ENCODE measurements at places on chromosomes 16 and 17.

GRCh38 chr17:81039096-81039495 is 4.1 kb downstream of the BAIAP2 start:
- no peak for DNase-seq

- peak; percentile 75 for DNase-seq
These were observed 42.5 kb upstream of the KSR1 start for GRCh38 chr17:27413792-27414191.

DNA sequence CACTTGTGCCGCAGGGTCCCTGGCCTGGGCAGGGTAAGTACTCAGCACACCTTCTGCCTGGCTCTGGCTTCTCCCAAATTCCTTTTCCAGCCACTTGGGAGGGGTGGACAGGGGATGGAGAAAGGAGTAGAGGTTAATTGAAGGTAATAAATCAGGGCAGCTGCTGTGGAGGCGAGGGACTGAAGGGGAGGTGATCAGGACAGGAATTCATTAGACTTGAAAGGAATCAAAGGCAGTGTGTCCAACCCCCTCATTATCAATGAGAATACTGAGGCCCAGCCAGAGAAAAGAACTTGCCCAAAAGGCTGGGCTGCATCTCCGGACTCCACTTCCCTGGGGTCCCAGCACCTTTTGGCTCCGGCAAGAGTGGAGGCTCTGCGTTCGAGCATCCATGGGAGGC is 2.4 kb downstream of the SOST start:
- DNase-seq = no peak

DNA sequence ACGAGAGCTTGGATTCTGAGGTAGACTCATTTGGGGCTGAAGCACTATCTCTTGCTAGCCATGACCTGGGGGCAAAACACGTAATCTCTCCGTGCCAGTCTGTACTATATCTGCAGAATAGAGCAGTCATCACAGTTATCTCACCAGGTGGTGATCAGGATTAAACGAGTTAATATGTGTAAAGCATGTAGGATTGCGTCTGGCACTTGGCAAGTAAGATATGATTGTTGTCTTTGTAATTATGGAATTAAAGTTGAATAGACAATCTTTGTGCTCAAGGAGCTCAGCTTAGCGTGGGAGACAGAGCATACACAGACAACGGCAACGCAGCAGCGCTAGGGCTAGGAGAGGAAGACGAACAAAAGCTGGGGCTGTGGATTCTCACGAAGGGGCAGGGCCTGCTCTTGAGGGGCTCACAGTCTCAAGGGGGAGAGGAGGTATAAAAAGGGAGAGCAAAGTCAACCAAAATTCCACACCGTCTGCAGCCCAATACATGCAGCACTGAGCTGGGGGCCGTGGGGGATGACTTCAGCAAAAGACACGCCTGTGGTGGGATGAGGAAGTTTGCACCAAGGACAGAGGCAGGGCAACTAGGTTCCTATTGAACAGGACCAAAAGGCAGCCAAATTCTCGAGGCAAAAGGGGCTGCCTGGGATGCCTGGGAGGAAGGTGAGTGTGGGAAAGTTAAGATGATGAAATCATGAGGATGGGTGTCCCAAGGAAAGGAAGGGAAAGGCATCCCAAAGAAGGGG is 68.6 kb downstream of the SDK2 start:
- no peak for DNase-seq

DNA sequence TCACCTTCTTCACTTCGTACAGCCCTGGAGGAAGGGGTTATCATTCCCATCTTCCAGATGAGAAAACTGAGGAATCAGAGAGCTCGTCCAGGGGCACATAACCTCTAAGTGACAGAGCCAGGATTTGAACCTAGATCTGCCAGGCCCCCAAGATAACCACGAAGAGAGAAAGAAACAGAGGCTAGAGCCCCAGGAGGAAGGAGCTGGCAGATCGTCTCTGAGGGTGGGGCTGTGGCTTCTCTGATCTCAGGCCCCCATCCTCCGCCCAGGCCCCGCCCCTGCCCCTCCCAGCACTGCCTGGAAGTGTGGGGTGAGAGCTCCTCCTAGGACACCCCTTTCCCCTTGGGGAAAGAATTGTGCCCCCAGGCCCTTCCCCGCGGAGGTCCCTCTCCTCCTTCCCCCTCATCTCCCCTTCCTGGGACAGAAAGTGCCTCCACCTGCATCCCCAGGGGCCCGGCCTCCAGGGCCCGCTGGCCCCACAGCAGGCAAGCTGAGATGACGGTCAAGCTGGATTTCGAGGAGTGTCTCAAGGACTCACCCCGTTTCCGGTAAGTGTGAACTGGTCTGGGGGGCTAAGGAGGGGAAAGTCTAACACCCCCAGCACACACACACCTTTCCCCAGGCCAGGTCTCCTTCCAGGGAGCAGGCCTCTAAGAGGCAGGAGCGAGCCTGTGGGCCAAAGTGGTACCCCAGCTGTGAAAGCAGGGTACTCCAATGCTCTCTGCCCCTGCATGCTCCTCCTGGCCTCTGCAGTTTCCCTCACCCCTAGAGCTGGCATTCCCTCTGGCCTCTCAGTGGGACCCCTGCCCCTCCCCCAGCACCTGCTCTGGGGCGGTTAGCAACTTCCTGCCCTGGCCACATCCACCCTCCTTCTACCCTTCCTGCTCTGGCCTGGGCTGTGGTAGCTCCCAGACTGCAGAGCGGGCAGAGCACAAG is at the start of gene ACAP1:
ACAP1 (plus strand) TSS at position 290 of the 936 bp plus-strand sequence; CDS start at position 496, 206 bp downstream.
- DNase-seq = peak; percentile 22

DNA sequence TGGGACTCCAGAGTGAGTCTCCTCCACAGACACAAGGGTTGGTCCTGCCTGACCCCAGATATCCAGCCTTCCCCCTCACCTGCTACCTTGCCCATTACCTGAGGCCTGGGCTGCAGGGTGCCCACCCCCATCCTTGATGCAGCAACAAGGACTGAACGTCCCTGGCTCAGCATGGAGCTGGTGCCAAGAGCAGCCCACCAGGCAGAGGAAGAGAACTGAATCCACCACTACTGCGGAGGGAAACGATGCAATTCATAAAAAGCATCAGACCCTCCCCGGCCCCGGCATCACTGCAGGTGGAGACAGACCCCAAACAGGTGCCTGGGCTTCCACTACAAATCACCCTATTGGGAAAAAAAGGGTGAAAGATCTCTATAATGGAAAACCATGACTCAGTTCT is 131.0 kb upstream of the TNRC6C start:
- no peak for DNase-seq

GRCh38 chr16:88722784-88723506 is 16.6 kb downstream of the CTU2 start:
- no peak for DNase-seq

GRCh38 chr17:19978209-19978802 is 678 bp upstream of the AKAP10 start:
- peak; percentile 80 for DNase-seq

DNA sequence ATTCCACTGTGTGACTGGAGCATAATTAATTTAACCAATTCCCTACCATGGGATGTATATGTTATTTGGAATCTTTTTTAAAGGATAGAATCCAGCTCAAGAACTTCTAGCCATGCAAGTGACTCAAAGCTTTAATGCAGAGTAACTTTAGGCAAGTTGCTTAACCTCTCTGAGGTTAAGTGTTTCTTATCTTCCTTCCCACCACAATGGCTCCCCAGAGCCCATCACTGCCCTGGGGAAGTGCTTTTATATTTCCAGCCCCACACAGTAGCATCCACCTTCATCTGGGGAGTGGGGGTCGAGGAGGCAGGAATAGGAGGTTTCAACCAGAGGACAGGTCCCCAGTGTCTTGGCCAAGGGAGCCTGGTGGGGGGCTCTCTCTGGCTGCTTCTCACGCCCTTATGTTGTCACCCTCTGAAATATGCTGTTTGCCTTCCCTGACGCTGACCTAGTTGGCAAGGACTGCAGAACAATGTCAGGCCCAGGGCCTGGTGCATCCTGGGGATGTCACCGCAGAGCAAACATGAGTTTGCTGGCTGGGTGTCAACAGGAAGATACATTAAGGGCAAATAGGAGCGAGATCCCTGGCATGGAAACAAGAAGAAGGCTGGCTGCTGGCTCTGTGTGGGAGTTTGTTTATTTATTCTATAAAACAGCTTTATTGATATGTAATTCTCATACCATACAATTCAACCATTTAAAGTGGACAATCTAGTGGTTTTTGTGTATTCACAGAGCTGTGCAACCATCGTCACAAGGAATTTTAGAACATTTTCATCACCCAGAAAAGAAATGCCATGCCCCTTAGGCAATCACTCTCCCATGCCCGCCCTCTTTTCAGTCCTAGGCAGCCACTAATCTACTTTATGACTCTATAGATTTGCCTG is 46.6 kb upstream of the WSB1 start:
- peak; percentile 37 for DNase-seq

- DNase-seq = no peak
These were observed 7.5 kb upstream of the SNTB2 start for GRCh38 chr16:69179328-69180010.

- no peak for DNase-seq
These were observed 224.3 kb upstream of the EEF2KMT start for GRCh38 chr16:5321930-5322329.

DNA sequence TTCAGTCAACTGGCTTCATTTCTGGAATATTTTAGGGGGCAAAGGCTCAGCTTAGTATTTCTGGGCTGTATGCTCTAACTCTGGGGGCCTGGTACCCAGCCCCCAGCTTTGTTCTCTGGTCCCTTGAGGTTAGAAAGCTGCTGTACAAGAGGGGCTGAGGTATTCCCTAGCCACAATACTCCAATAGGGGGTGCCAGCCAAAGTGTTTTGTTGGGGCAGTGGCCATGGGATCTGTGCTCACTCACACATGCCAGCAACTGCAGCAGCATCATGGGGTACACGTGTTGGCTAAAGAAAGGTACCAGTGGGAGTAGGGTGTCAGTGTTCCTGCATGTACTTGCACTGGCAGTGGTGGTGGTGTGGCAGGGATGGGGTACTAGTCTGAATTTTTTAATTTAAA is 257.3 kb downstream of the CA10 start:
- DNase-seq = no peak

DNA sequence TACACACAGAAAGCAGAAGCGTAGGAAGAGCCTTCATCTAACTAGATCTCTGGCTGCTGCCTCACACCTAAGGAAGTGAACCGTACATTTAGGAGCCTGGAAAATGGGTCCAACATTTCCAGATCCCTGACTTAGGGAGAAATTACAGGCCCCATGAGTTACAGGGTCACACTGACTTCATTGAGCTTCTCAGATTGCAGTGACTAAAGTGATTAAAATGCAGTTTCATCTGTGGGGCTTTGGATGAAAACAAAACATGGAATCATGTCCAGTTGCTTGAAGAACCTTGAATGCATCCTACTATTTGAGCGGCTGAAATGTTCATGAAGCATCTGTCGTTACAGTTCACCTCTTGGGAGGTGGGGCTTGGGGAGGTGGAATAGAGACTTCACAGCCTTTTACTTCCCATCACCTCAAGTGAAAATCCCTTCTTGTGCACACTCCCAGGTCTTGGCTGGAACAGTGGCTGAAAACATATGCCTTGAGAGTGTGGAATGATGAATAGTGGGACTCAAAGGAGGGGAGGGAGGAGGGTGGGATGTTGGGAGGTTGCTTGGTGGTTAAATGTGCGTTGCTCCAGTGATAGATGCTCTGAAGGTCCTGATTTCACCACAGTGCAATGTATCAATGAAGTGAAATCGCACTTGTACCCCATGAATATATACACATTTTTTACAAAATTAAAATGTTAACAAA is 19.7 kb downstream of the TEKT3 start:
- DNase-seq = no peak

- no peak for DNase-seq
These were observed 4.9 kb downstream of the TBX2 start for GRCh38 chr17:61404663-61404912.

DNA sequence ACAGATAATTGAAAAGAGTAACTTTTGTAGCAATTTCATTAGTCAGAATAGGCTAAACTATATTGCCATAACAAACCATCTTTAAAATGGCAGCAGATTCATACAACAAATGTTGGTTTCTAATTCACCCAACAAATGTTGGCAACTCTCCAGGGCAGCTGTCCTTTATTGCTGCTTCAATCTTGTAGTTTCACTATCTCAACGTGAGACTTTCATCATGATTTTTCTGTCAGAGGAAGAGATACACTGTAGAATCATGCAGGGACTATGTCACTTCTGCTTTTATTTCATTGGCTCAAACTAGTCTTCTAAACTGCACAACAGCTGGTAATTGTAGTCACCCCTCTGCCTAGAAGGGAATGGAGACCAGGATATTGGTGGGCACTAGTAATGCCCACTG is 174.2 kb downstream of the TANC2 start:
- DNase-seq = peak; percentile 97

DNA sequence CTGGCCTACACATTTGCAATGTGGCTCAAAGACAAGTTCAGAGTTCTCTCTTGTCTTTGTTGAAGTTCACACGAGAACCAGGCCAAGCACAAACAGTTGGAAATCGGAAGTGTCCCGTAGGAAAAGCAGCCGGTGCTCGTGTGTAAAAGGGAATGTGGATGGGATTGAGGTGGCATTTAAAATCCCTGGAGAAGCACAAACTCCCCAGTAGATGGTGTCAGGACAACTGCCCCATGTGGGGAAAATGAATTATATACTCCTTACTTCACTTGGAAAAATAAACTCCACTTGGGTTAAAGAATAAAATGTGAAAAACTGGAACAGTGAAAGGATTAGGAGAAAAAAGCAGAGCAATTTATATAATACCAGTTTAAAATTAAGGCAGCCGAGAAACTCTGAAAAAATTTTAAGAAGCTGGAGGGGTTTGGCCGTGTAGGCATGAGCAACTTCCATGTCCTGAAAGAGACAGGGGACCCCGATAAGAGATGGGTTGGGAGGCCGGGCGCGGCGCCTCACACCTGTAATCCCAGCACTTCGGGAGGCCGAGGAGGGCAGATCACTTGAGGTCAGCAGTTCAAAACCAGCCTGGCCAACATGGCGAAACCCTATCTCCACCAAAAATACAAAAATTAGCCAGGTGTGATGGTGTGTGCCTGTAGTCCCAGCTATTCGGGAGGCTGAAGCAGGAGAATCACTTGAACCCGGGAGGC is 28.1 kb downstream of the CBFA2T3 start:
- no peak for DNase-seq

DNA sequence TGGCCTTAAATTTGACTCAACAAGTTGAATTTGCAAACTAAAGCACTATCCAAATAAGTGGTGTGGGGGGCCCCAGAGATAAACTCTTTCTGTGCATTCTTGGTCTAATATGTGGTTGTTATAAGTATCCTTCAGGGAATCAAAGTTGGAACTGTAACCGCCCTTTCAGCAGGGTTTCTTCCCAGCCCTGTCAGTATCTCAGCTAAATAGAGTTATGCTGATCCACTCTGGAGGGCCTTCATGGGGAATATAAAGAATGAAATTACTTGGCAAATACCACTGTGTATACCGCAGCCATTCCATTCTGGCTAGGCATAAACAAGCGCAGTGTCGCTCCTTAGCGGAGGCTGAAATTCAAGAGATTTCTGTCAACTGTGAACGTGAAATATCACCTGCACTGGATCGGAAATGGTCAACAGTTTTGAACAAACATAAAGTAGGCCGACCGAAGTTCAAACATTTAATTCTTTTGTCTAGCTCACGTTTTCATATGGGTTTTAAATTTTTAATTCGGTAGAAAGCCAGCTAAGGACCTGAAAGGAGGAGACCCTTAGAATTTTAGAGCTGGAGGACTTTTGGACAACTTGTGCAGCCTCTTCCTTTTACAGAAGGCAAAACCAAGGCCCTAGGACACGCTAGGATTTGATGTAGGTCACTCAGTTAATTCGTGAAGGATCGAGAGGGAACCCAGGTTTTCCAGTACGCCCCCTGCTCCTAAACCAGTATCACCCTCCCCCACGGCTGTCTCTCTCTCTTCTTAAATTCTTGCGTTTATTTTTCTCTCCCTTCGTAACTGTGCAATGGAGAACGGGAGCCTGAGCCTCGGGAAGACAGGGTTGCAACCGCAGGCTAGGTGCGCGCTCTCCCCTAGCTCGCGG is 74.7 kb downstream of the CHD9 start:
- no peak for DNase-seq
